ENCODE measurements at places on chromosomes 7 and 10.

DNA sequence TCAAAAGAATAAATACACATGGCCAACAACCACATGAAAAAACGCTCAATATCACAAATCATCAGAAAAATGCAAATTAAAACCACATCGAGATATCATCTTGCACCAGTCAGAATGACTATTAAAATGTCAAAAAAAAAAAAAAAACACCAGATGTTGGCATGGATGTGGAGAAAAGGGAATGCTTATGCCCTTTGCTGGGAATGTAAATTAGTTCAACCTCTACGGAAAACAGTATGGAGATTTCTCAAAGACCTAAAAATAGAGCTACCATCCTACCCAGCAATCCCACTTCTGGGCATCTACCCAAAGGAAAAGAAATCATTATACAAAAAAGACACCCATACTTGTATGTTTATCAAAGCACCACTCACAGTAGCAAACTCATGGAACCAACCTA lies 45.0 kb upstream of the DIP2C start:
- no peak for DNase-seq

DNA sequence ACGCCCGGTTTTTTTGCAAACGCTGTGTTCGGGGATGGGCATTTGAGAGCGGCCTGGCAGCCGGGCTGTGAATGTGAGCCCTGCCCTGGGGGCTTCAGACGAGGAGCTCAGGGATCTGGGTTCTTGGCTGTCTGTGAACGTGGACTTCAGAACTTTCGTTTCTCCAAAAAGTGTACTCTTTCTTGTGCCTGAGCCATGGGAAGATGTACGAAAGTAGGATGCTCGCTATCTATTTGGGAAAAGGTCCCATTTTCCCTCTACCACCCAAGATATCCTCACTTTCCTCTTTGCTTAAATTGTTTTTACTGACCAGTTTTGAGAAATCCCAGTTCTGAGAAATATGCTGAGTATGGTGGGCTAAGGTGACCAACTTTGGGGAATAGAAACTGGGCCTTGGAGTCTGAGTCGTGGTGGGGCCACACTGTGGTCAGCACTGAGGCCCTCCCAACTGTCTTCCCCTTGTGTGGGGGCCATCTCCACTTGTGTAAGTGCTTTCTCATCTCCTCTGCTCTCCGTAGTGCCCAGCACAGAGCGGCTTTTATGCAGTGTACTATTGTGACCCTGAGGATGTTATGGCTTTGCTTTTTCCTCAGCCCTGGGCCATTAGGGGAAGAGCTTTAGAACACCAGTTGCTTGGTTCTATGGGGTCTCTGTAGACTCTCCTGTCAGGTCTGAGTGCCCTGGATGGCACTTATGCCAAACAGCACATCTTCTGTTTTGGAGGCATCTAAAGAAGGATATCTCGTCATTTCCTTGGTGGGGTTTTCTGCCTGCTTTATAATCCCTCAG lies 918 bp downstream of the DBNL start:
- no peak for DNase-seq

DNA sequence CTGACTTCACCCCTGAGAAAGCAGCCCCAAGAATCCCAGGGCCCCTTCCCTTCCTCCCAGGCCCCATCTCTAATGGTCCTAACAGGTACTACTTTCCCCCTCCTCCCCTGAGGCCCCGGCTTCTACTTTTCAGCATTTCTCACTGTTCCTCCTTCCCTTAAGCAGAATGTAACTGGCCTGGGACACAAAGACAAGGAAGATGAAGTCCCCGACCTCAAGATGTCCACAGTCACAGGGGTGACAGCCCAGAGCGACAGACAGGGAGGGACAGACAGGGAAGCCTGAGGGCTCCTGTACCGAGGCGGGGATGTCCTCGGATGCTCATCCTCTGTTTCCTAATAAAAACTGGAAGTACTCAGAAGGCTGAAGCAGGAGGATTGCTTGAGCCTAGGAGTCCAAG lies 11.6 kb downstream of the AOC1 start:
- no peak for DNase-seq

- no peak for DNase-seq
Observed at GRCh38 chr7:149456506-149457421, 4.1 kb downstream of the ZNF777 start.

DNA sequence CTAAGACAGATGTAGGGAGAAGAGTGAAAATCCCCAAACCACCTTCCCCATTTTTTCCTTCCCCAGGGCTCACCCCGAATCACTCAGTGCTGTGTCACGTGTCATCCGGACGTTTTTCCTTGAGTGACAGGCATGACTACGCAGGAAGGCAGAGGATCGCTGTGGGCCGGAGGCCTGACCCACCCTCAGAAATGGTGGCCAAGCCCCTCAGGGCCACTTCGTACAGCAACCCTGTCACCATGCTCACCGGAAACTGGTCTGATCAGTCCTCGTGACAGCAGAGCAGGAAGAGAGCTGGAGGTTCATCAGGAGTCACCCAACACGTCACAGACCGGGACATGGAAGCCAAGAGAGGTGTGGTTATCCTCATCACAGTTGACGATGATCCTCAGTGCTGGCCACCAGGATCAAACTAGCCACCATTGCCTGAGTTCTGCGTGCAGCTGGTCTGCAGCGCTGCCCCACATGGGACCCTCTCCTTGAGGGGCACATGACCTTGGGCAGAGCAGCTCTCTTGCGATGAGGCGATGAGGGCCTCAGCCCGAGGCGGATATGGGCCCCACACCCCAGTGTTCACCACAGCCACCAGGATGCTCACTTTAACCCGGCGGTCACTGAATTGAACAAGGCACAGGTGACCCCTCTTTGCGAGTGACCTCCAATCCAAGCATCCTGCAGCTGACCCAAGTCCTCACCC lies 99.3 kb upstream of the INSIG1 start:
- DNase-seq = no peak

DNA sequence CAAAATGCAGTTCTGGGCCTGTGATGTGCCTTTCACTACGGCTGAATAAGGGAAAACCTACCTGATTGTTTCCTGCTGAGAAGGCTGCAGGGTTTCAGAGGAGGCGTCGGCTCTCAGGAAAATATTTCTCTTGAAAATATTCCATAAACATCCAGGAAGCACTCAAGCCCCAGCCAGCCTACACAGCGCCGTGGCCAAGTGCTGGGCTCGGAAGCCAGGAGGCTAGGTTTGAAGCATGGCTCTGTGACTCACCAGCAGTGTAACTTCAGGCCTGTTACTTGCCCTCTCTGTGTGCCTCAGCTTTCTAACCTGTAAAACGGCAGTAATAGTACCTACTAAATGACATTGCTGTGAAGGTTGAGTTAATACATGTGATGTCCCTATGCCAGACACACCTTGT lies 399.1 kb downstream of the GATA3 start:
- DNase-seq = no peak

DNA sequence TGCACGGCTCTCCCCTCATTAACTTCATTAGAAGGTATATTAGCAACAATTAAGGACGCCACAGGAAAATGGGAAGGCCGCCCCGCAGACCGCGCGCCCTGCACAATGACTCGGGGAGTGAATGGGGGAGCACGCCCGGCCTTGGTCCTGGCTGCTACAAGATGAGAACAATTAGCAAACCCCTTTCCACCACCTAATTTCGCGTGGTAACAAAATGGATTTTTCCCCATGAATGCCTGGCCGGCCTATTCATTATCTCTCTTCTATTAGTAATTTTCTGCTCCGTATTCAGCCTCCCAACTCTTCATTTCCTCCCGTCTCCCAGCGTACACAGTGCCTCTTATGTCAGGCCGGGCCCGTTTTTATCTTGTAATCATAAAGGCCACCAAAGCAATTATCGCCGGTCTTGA lies 346.9 kb downstream of the DNAJB6 start:
- DNase-seq = no peak

DNA sequence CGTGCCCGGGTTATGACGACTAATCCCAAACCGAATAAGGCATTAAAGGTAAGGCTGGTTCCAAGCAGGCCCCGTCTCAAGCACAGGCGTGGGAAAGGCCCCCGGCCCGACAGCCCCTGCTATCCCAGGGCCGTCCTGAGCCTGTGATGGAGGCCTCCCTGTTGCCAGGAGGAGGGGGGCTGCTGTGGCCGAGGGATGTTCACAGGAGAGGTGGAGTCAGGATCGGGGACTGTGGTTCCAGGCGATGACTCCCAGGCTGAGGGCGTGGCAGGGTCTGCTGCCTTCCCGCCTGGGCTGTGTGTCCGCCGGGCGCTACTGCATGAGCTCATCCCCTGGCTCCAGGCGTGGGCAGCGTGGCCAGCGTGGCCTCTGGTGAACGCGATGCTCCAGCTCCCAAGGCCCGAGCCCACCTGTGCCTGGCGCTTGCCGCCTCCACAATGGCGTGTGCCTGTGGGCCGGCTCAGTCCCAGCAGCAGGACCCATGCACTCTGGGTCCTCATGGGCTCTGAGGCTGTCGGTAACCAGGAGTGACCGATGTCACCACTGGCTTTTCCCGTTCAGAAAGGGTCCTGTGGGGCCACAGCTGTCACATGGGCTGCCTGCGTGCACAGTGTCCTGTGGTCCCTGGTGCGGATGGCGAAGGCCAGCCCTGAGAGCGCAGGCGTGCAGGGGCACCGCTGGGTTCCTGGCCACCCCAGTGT lies 8.8 kb downstream of the MAFK start:
- no peak for DNase-seq

DNA sequence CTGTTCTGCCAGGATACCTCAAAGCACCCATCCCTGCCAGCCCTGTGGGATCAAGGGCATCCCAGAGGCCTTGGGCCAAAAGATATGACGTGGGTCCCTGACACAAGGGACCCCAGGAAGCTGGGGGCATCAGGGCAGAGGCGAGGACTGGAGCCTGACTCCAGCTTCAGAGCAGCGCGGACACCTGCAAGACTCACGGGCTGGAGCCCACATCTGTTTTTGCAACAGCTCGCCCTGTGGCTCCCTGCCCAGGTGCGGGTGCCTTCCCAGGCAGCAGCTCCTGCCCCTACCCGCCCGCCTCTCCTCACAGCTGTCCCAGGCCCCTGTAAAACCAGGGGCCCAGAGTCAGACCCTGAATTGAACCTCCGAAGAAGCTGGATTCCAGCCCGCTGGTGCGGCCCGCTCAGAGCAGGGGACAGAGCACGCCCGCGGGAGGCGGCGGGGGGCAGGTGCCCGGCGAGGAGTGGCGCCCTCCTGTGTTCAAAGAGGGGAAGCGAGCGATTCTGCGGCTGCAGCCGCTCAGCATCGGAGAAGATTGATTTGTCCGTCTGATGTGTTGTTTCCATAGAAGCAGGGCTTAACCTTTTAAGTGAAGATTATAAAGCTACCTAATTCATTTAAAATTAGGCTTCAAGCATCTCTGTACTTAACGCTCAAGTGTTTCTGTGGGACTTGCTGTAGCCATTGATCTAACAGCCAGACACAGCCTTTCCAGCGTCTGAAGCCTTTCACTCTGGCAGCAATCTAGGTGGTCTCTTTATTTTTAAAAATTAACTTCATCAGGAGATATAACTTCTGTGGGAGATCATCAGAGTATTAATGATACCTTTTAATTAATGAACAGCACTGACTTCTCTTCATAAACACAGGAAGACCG lies 88.4 kb downstream of the BEND7 start:
- no peak for DNase-seq

DNA sequence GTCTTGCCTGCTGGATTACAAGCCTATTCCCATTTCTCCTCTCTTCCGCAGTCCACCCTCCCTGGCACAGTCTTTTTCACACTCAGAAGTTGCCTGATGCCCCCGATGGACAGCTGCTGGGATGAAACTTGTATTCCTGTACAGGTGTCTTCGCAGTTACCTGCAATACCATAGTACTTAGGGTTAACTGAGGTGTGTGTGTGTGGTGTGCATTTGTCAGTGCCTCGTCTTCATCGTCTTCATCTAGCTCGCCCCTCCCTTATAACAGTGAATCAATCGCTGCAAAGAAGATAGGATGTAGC lies 11.0 kb downstream of the NXPH1 start:
- no peak for DNase-seq

DNA sequence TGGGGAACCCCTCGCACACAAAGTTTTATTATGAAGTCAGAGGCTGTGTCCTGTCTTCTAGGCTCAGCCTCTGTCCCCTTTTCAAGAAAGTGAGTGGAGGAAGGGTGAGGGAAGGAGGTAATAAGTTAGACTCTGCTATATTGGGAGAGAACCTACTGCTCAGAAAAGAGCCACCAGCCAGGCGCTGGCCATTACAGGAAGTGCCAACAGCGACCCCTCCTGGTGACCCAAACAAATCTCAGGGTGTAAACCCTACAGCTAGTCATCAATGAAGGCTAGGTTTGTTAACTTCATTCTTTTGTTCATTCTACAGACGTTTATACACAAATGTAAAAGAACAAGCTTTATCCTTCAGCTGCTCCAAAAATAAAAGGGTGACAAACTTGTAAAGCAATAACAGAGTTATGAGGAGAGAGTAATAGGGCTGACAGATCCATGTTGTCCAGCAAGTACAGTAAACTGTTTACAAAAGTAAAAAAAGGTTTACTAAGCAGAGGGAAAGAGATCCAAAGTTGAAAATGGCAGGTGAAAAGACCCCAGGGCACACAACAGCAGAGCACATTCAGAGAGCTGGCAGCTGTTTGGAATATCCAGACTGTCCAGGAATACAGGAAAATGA lies 82.7 kb downstream of the FAM204A start:
- no peak for DNase-seq

GRCh38 chr7:112182749-112183148 lies 23.4 kb downstream of the DOCK4 start:
- DNase-seq = no peak

DNA sequence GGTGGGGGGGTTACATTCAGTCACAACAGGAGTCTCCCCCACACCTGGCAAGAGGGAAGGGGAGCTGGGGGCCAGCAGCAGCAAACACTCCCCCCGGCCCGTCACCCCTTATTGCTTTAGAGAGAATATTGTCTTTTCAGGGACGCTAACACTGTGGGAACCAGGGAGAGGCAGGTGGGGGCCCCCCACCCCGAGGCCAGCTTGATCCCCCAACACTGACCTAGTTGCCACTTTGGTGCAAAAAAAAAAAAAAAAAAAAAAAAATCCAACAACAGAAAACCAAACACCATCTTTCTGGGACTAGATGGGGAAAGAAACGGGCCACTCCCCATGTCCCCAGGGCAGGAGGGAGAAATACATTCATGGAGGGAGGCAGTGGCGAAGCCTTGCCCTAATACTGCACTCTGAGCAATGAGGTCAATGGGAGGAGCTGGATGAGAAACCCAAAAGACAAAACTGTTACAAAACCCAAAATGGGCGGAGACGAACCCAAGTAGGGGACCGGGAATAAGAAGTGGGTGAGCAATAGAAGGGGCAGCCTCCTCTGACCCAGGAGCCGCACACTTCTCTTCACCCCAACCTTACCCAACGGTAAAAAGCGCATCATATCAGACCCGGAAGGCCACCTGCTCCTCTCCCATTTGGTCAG lies 6.5 kb downstream of the GNB2 start:
- DNase-seq = no peak
